Activated T-helper 1 cell treated with anti-CD3 and anti-CD28 coated beads, Interleukin-2, amount 50 U/mL, for 16 hours (primary cell): ENCODE measurements at places on chromosomes 7 and 10.

- DNase-seq: no peak
Observed at GRCh38 chr7:132351954-132352499, 224.2 kb downstream of the PLXNA4 start.

DNA sequence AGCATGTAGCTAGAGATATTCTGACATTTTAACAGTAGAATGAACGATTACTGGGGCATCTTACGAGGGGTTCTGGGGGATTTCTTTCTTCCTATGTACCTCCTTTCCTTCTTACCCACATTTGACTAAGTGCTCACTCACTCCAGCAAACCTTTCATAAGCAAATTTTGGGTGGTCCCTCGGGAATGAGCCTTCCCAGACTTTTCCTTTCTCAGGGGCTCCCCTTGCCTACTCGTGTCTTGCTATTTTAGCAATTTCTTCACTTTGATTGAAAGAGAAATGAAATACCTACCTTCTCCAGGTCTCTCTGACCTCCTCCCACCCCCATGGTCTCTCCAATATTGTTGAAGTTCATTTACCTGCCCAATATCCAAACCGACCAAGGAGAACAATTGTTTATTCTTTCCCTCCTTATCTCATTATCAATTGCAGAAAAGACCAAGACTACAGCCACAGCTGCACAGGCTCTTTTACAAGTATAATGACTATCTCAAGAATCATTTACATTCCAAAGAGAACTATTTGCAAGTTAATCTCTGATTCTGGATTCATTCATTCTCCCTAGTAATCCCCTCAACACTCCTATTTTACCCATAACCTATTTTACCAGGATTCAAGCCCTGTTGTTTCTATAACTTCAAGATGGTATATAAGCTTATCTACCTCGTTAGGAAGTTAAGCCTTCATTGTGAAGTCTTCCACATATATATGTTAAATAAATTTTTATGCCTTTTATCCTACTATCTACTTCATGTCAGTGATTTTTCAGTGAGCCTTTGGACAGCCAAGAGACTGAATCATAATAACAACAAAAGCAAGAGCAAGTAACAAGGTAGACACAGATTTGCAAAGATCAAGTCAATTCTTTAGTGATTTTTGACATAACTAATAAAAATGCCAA, 480.6 kb downstream of the IPMK start:
- DNase-seq: no peak

DNA sequence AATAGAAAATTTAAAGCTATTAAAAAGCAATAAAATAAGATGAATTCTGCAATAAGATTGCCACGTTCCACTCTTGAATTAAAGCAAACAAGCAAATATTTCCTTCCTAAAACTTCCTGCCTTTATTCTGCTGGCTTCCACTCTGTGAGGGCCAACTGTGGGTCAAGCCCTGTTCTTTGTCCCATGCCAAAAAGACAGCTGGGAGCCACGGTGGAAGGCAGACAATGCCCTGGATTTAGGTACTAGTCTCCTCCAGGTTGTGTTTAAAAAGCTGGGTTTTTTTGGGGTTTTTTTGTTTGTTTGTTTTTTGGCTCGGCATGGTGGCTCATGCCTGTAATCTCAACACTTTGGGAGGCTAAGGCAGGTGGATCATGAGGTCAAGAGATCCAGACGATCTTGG, 39.1 kb downstream of the LRRTM3 start:
- DNase-seq: no peak

DNA sequence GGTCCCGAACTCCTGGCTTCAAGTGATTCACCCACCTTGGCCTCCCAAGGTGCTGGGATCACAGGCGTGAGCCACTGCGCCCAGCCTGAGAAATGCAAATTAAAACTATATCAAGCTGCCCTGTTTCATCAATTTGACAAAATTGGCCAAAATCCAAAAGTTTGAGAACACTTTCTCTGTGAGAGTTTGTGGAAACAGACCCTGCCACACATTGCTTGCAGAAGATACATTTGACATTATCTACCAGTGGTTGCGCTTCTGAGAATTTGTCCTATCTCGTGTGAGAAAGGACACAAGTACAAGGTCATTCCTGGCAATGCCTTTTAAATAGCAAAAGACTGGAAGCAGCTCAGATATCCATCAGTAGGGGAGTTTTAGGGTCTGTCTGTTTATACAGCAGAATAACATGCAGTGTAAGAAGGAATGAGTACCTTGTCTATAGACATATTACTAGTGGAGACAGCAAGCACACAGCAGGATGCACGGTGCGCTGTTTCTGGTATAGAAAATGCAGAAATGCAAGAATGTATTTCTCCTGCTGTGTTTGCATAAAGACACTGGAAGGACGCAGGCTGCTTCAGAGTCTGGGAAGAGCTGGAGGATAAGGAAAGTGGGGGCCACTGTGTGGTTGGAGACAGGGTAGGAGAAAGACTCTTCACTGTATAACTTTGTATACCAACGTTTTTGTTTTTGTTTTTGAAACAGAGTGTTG, 4.3 kb downstream of the LHPP start:
- no peak for DNase-seq

DNA sequence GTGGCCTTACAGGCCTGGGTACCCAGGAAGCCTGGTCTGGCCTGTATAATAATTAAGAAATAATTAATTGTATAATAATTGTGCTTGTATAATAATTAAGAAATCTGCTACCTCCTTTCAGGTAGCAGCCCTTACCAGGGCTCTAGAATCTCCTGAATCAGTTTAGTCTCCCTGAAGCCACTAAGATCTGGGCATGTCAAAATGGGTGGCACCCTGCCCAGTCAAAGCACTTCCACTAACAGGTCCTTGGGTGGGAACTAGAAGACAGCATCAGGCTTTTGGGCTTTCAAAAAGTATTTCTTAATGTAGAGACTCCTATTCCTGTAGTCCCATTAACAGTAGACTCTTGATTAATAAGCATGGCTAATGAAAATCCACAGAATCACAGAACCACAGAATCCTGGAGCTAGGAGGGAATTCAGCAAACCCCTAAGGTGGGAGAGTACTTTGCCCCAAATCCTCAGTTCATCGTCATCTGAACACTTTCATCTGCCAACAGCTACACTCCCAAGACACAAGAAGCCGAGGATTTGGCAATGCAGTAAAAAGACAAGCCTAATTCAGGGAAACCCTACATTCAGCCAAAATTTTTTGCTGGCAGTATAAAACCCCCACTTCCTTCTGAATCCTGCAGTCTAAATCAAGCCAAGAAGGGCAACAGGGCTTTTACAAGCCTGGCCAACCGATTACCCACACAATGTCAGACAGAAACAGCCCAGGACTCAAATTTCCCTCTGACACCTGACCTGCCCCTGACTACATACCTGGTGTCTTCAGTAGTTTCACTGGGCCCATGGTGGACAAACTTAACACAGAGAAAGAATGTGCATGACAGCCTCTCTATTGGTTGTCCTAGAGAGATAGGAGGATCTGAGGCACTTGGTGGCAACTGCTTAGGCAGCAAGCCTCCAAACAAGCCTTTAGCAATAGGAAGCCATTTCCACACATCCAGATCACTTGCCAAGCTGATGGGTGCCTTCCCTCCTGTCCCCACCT, 5.9 kb upstream of the IL6 start:
- no peak for DNase-seq

- DNase-seq: no peak
Observed at GRCh38 chr10:102435529-102436233, 3.3 kb upstream of the CUEDC2 start.

GRCh38 chr10:124624895-124625294, 119.3 kb downstream of the FAM53B start:
- no peak for DNase-seq

- DNase-seq: no peak
Observed at GRCh38 chr10:45246522-45246921, 68.9 kb downstream of the OR13A1 start.

- DNase-seq: no peak
Observed at GRCh38 chr7:92988051-92988450, 129.7 kb downstream of the SAMD9 start.

- DNase-seq: no peak
Observed at GRCh38 chr10:19606968-19607367, 209.3 kb upstream of the PLXDC2 start.

- DNase-seq: no peak
Observed at GRCh38 chr10:72334196-72334824, 20.4 kb downstream of the DNAJB12 start.

DNA sequence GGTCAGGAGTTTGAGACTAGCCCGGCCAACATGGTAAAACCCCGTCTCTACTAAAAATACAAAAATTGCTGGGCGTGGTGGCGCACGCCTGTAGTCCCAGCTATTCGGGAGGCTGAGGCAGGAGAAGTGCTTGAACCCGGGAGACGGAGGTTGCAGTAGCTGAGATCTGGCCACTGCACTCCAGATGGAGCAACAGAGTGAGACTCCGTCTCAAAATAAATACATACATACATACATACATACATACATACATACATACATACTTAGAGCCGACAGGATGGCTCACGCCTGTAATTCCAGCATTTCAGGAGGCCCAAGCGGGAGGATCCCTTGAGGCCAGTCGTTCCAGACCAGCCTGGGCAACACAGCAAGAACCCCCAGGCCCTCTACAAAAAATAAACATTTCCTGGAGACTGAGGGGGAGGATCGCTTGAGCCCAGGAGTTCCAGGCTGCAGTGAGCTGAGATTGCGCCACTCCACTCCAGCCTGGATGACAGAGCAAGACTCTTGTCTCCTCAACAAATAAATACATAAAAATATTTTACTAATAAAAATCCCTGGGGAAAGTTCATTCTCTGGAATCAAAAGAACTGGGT, 90.9 kb upstream of the TNRC18 start:
- no peak for DNase-seq

DNA sequence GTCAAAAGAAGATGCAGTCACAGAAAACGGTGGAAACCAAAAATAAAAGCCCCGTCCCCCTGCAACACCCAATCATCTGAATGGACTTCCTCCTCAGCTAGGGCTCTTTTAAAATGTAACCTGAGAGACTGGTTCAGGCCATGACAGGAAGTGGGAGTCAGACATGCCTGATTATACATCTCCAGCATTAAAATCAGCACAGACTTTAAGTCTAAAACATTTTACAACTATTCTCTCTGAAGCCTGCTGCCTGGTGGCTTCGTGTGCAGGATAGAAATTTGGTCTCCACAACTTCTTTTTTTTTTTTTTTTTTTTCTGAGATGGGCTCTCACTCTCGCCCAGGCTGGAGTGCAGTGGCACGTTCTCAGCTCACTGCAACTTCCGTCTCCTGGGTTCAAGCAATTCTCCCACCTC, 30.3 kb downstream of the HACD1 start:
- DNase-seq: no peak

DNA sequence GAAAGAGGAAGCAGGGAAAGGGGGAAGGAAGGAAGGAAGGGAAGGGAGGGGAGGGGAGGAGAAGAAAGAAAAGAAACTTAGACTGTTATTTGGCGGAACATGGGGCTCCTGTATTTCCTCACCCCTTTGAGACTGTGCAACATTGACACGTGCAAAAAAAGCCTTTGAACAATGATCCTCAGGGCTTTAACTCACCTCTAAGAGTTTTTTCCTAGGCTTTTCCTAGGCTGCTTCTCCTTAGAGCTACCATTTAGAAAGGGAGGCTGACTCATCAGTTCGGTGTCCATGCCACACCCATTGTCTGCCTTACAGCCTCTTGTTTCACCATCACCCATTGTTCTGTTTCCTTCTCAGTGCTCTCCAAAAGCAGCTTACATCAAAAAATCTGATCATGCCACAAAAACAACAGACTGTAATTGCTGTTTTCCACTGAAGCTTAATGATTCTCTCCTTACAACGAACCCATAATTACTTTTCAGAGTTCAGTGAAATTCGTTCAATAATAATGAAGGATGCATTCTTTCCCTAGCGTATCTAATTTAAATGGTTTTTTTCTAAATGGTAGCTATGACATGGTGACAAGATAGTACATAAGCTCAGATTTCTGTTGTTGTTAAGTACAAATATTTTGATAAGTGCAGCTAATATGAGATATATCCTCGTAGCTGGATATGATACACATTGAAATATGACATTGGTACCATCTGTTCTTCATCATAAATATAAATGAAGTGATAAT, 90.8 kb downstream of the PRLHR start:
- DNase-seq: no peak

- no peak for DNase-seq
Observed at GRCh38 chr7:145915679-145916078, 200.9 kb upstream of the CNTNAP2 start.

GRCh38 chr7:128954830-128955802, 17.4 kb downstream of the IRF5 start:
- no peak for DNase-seq

DNA sequence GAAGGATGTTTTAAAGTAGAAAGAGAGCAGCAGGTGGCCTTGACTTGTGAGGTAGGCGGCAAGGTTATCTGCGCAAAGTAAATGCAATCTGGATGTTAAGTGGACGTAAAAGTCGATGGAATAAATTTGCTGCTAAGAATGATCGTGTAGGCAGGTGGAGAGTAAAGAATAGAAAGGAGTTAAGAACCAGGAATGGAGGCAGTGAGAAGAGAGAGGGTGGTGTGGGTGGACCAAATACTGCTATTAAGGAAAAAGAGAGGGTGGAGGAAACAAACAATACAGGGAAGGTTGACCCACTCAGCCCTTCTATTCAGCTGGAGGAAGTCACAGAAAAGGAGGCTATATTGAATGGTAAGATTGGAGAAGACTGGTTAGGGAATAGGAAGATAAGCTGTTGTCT, 1.9 kb upstream of the CUL1 start:
- DNase-seq: no peak

DNA sequence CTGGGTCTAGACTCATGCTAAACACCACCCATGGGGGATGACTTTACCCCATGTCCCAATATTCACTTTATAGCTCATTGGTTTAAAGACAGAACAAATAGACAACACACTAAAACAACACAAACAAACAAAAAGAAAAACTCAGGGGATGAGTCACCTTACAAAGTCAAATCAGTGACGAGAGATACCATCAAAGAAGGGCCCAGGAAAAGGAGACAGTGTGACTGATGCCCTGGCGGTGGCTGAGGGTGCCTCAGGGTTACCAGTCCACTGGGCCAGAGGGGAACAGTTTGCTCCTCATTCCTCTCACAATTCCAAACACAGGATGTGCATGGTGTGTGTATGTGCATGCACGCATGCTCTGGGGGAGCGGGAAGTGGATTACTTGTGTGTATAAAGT, 171.3 kb upstream of the PRKCQ start:
- no peak for DNase-seq
